Upper lobe of right lung (tissue), 1 donor: ENCODE measurements at places on chromosomes 11 and 22. TPM values are rescaled to one million over a fixed set of nuclear protein-coding genes. Genes with fewer than 3 reads are reported as not detected.

DNA sequence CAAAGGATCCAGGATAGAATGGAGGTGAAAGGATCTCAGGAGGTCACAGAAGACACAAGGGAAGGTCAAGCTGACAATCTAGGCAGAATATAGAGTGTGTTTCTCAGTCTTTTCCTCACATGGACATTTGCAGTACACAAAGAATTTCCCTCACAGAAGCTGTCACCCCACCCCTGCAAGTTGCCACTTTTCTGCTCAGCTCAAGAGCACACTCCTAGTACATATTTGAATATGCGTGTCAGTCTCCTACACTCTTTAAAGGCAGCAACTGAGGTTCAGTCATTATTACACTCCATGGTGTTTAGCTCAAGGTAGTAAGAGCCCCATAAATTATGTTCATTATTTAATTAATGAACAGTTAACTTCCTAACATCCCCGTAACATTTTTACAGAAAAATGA lies 59.1 kb downstream of the ETS1 start:
- DNase-seq = no peak

GRCh38 chr22:37018086-37018814 lies 997 bp downstream of the TST start:
- DNase-seq = no peak

Gene TMEM86A
- 6.3 TPM for total RNA-seq

GRCh38 chr11:28296426-28296825 lies 188.2 kb downstream of the METTL15 start:
- DNase-seq = no peak

DNA sequence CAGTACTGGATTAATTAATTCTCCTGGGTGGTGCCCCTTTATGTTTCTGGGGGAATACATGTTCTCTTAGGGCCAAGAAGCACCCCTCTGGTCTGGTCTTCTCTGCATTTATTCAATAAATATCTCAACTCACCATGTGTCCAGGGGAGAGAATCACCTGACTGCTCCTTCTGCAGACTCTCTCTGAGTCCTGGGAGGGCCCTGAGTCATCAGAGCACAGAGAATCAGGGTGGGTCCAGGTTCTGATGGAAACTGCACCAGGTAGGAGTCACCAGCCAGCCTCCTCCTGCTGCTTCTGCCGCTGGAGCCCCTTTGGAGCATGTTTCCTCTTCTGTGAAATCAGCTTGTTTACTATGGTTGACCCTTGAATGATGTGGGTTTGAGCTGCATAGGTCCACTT lies 107.7 kb upstream of the PLET1 start:
- no peak for DNase-seq

Gene BRSK2
- 0.26 TPM for total RNA-seq

DNA sequence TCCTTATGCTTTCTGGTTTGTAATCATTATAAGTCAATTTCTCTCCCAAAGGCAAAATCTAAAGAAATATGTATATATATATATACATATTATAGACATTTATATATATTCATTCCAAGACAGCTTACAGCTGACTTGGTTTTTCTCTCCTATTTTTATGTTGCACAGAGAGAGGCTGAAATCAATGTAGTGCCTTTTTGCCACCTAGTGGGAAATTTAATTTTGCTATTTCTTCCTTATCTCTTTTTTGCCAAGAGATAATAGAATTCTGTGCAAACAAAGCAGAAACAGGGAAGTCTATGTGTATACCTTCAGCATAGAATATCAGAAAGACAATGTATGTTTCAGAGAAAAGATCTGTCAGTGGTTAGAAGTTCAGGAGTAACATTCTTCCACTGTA lies 186.0 kb upstream of the ANO5 start:
- DNase-seq = no peak

Gene E2F8
- 0.38 TPM for total RNA-seq

- DNase-seq = no peak
Measured at GRCh38 chr22:43109921-43110443, 568 bp upstream of the BIK start.

Gene VSTM5
- not detected for total RNA-seq

Gene FOLR1
- 163 TPM for total RNA-seq

Gene FIBIN
- total RNA-seq = 27.3 TPM
